Muscle of arm (tissue), 14 donors: ENCODE measurements at places on chromosomes 13 and 19. TPM values are rescaled to one million over a fixed set of nuclear protein-coding genes. Genes with fewer than 3 reads are reported as not detected.

Gene OR7D2
- polyA plus RNA-seq = 0.15 TPM

Gene SPIB
- polyA plus RNA-seq = 0.13 TPM

Gene YJEFN3
- polyA plus RNA-seq = 12.9 TPM

Gene PLIN4
- polyA plus RNA-seq = 2.4 TPM

Gene CA11
- 9.2 TPM for polyA plus RNA-seq

Gene HCST
- polyA plus RNA-seq = 6.7 TPM

Gene ZSWIM9
- polyA plus RNA-seq = 6.0 TPM

Gene ZNF284
- 2.1 TPM for polyA plus RNA-seq

Gene B3GNT3
- polyA plus RNA-seq = 0.15 TPM

Gene DCLK1
- polyA plus RNA-seq = 105 TPM

Gene EDNRB
- polyA plus RNA-seq = 13.4 TPM

Gene POGLUT2
- 22.7 TPM for polyA plus RNA-seq

Gene ASF1B
- 13.1 TPM for polyA plus RNA-seq

Gene CLEC17A
- not detected for polyA plus RNA-seq

Gene IFNL1
- not detected for polyA plus RNA-seq

Gene OR7A5
- polyA plus RNA-seq = not detected

Gene FFAR1
- not detected for polyA plus RNA-seq
